ENCODE measurements at places on chromosomes 12 and 14.

GRCh38 chr14:68987653-68988036 lies 8.5 kb upstream of the ACTN1 start:
- DNase-seq, result no peak

GRCh38 chr12:229441-230191 lies 15.7 kb upstream of the SLC6A12 start:
- DNase-seq, result no peak

GRCh38 chr14:50045837-50046236 lies 70.5 kb downstream of the VCPKMT start:
- no peak for DNase-seq

DNA sequence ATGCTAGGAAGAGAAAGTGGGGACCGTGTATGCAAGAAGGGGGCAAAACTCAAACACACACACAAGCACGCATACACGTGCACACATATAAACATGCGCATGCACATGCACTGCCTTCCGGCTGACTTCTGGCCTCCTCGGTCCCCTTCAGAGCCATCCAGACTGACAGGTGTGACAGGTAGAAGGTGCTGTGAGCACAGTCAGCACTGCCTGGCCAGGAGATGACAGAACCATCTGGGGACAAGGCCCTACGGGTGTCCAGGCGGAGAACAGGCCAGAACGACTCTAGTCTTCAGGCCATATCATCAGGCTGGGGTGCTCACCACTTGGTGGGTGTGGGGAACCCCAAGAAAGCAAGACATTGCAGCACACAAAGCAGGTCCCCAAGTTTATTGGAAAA lies 7.3 kb downstream of the KRT83 start:
- no peak for DNase-seq

- DNase-seq, result no peak
Measured at GRCh38 chr14:105078294-105078693, 13.1 kb upstream of the GPR132 start.

GRCh38 chr12:123524378-123524777 lies 9.1 kb downstream of the RILPL1 start:
- no peak for DNase-seq

- DNase-seq, result peak; percentile 24
Measured at GRCh38 chr12:113724794-113725556, 241.2 kb downstream of the RBM19 start.

DNA sequence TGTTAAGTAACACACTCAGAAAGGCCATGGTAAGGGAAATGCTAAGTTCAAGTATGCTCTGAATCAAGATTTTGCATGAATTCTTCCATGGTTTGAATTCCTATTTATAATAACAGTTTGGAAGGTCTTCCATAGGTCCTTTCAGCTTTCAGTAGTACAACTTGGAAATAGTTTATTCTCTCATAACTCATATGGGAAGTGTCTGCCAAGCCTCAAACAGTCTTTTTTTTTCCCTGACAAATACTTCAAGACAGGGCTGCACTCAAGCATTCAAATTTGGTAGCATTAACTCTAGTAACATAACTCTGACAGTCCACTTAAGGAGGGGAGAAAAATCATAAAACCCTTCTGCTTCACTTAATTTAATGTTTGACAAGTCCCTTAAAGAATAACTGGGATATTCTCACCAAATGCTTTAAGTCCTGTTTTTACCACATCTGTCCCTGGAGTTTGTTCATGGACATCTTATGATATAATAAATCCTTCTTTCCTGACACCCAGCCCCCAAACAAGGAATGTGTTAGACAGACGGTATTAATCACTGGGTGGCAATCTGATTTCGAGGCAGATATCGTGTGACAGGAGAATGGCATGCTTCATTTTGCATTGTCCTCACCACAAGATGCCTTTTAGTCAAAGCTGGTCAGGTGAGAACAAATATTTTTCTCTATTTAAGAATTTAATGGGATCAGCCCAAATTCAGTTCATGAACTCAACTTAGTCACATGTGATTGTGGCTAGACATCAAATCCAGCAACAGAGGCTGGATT lies 165.7 kb downstream of the BMP4 start:
- DNase-seq, result no peak

DNA sequence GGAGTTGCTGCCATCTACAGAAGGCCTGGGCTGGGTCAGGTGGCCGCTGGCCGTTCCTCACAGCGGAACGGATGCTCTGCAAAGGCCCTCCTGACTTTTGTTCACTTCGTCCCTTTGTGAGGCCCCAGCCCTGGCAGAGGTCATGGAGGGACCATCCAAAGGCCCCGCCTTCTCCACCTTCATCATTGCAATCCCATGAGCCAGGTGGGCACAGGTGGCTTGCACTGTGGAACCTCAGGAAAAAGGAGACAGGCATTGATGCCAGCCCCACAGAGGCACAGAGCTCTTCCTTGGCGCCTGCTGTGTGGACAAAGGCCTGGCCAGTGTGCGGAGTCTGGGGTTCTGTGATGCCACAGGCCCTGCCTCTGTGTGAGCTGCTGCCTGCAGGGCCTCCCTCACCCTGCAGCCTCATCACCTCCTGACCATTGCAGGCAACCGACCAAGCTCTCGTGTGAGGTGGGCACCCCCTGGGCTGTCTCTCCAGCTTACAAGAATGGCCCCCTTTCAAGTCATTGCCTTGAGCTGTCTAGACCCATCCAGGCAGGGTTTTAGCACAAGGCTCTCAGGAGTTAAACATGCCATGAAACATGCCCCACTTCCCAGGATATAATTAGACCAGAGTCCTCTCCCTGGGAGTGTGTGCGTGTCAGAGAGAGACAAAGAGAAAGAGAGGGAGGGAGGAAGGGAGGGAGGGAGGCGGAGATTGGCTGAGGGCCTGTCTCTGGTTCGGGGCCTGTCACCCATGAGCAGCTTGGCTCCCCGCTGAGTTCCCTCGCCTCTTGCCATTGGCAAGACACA lies 19.3 kb downstream of the NFKBIA start:
- peak; percentile 91 for DNase-seq

DNA sequence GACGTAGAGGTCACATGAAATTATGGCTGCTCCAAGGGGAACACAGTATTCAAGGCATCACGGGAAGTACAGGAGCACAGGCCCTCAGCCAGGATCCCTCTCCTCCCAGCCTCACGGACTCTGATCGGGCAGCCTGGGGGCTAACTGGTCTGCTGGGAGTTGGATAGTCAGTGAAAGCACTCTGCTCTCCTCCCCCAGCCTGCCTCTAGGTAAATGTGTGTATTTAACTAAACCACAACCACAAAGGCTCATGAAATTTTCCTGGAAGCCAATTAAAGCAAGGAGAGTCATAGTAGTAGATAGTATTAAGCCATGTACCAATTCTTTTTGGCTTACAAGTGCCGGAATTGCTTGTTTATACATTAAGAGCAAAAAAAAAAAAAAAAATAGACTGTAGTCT lies 254.3 kb downstream of the MSRB3 start:
- DNase-seq, result no peak

DNA sequence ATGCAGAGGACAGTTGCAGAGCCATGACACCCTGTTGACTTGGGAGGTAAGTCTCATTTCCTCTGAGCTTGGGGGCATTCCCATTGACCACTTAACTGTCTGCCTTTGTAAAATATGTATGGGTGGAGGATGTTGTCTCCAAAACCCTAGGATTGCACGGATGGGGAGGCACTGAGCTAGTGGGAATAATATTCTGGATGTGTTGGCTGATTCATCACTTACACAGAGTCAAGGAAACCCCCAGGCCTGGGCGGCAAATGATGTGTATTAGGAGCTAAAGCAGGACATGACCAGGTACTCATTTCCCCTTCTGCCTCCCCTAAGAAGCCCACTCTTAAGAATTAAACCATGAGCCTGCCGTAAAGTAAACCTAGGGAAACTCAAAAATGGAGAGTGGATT lies 319.4 kb downstream of the VRK1 start:
- no peak for DNase-seq

- no peak for DNase-seq
Measured at GRCh38 chr12:97024393-97024792, 117.3 kb downstream of the NEDD1 start.

- no peak for DNase-seq
Measured at GRCh38 chr12:116338064-116338846, 60.8 kb upstream of the MED13L start.

GRCh38 chr12:172732-173161 lies 41.2 kb downstream of the SLC6A12 start:
- DNase-seq, result no peak

GRCh38 chr12:52233462-52234207 lies 592 bp downstream of the KRT7 start:
- DNase-seq, result no peak

DNA sequence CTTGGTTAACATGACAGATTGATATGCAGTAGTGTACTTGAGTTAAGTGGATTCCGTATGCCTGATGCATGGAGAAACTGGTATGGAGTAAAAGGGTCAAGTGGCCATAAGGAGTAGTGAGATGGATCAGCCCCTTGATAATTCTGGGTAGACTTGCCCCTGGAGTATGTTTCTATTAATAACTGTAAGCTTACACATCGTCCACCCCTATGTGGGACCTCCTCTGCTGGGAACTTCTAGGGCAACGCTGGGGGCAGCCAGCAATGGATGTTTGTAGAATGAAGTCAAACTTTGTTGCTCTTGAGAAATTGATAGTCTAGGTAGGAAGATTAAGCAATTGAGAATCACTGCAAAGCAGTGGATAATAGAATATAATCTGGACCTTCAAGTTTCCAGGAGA lies 3.5 kb downstream of the C12orf75 start:
- DNase-seq, result peak; percentile 4

GRCh38 chr12:21691515-21691914 lies 33.9 kb upstream of the LDHB start:
- no peak for DNase-seq

GRCh38 chr14:31200702-31200990 lies 6.9 kb downstream of the HECTD1 start:
- no peak for DNase-seq

DNA sequence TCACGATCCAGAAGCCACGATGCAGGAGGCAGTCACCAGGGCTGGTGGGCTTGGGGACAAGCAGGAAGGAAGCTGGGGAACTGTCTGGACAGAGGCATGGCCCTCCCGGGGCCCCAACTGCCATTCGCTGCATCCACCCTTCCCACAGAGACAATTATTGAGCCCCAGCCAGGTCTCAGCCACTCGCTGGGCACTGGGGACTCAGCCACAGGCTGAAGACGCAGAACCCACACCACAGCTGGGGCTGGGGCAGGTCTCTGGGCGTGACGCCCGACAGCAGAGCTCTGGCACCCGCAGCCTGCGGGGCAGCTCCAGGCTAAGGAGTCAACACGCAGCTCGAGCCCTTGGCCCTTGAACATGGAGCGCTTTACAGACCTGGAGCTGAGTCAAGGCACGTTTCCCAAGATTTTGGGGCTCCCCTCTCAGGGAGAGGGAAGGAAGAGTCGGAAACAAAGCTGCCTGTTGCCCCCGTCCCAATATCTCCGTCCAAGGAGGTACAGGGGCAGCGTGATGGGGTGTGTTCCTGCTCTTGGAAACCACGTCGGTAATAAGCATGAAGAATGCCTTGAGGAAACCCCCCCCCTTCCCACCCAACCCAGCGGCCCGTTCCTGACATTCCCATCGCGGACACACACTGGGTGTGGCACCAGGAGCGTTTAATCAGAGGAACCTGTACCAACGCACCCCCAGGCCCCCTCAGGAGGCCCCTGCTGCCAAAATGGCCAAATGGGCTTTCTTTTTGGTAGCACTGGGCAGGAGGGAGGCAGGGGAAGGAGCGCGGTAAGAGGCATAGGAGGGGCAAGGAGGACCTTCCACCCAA lies 6.7 kb downstream of the RIMBP2 start:
- DNase-seq, result no peak

DNA sequence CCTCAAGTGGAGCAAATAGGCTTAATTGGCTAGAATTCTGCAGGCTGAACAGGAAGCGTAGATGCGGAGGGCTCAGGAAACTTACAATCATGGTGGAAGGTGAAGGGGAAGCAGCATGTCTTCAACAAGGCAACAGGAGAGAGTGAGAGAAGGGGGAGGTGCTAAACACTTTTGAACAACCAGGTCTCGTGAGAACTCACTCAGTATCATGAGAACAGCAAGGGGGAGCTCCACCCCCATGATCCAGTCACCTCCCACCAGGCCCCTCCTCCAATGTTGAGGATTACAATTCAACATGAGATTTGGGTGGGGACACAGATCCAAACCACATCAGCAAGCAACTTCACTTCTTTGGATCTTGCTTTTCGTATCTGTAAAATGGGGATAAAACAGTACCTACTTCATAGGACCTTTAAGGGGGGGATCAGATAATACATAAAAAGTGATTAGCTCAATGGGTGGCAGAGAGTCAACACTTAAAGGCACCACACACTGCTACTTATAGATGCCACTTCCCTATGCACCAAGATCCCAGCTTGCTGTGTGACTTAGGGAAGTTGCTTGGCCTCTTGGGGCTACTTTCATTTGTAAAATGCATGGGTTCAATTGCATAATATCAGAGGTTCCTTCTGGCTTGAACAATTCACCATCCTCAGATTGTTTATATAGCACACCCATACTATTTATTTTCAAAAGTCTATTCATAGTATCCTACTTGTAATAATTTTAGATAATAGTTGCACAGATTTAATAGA lies 184.8 kb upstream of the RPH3A start:
- no peak for DNase-seq

- peak; percentile 68 for DNase-seq
Measured at GRCh38 chr12:130031571-130032189, 127.9 kb upstream of the TMEM132D start.

GRCh38 chr14:60332869-60333268 lies 83.8 kb downstream of the PPM1A start:
- no peak for DNase-seq

DNA sequence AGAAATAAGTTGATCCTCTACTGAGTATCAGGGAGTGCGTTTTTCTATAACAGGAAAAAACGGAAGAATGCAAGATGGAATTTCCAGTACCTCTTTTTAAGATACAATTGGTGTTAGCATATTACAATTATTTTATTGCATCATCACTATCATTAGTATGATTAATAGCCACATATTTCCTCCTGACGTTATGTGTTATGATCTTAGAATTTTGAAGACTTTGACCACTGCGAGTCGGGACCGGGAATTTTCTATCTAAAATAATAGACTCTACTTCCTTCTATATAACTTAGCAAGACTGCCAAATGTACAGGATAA lies 679 bp upstream of the SAV1 start:
- no peak for DNase-seq

GRCh38 chr14:74647678-74648461 lies 35.8 kb upstream of the LTBP2 start:
- DNase-seq, result peak; percentile 83

DNA sequence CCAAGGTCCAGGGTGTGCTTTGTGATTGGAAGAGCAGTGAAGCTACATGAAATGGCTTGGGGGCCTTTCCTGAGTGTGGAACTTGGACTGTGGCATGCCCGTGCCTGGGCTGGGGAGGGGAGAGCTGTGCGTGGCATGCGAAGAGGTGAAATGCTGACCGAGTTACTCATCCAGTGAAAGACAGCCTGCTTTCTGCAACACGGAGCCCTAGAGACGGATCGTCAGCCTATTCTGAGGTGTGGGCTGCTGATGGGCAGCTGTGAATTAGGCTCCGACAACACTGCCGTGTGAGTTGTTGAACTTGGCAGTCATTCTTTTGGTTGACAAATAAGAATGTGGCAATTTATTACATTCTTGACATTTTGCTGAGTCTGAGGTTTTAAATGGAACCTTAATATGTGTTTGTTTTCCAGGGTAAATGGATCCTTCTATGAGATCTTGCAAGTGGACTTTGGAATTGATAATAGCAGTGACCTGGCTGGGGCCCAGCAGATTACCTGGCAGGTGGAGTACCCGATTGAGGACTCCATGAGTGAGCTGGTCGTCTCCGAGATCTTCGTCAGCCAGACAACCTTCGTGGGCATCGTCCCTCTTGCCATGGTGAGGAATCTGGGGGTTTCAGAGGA lies 453.9 kb downstream of the AACS start:
- no peak for DNase-seq

- DNase-seq, result no peak
Measured at GRCh38 chr12:9244894-9245293, 36.7 kb upstream of the PZP start.

GRCh38 chr14:95062220-95062619 lies 95.1 kb downstream of the DICER1 start:
- no peak for DNase-seq
